ENCODE measurements at places on chromosomes 3 and 15.

DNA sequence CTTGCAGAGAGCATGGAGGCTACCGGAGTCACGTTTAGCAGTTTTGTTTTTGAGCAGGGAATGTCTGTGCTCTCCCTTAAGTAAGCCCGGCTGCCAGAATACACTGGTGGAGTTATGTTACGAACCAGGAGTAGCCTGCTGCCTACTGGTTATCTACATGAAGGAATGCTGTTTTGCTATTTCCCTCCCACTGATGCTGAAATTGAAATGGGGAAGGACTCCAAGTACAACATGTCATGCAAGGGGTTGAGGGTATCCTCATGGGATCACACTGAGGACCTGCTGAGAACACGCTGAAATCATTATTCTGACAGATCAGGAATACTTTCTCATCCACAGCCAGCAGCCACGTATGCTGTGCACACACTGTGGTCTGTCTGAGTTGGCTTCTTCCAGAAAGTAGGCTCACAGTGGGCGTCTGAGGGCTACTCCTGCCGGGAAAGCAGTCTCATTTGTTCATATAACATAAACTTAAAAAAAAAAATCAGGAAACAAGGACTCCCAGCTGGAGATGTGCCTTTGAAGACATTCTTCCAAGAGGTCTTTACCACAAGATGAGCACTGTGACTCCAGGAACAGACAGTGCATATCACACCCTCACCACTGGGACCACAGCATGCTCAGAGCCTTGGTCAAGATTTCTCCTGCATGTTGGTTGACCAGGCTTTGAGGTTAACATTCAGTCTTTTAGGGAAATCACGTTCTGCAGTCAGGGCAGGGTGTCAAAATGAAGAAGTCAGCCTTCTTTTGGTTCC, 300.4 kb upstream of the RASGRP1 start:
- no peak overlapping the region for H3K4me3 ChIP-seq
- H3K27me3 ChIP-seq = peaks cover 2% of the 10 kb centered on the region
- no peaks in the 10 kb centered on the region for H3K36me3 ChIP-seq
- no peak overlapping the region for H3K27ac ChIP-seq

DNA sequence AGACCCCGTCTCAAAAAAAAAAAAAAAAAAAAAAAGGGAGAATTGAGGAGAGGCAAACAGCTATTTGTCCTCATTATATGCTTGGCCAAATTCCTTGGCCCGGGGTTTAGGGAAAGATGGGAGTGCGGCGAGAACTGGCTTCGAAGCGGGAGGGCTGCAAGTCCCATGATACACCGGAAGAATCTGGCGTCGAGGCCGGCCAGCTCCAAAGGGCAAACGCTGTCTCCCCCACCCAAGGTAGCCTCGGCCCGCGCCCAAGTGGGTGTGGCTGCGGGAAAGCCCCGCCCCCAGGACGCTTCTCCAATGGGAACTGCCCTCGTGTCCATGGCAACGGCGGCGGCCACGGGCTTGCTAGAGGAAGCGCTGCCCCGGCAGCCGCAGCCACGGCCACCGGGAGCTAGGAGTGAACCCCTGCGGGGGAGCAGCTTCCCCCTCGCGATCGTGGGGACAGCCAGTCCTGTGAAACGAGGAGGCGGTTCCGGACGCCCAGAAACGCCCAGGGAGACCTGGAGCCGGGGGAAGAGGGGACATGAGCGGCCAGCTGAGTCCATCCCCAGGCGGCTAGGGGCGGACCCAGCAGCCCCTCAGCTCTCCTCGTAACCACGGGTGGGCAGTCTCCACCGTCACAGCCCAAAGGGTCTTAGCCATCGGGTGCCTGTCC, at the start of gene TTLL13:
TTLL13 (plus strand) TSS at position 354 of the 661 bp plus-strand sequence. CDS start 1,075 bp downstream, outside the sequence.
- peaks cover under 1% of the 10 kb centered on the region for H3K36me3 ChIP-seq
- H3K4me1 ChIP-seq = peaks cover 2% of the 10 kb centered on the region
- H3K4me3 ChIP-seq = peak within 1 kb of the TSS; percentile 60
- no peak within 1 kb of the TSS for H3K27ac ChIP-seq
- peaks cover 3% of the 10 kb centered on the region for H3K27me3 ChIP-seq

- H3K4me1 ChIP-seq = peaks cover 2% of the 10 kb centered on the region
- no peak overlapping the region for H3K27ac ChIP-seq
- peaks cover 5% of the 10 kb centered on the region for H3K27me3 ChIP-seq
- DNase-seq = no peak
- H3K36me3 ChIP-seq = no peaks in the 10 kb centered on the region
These were observed 68.0 kb upstream of the ACAN start for GRCh38 chr15:88735212-88735611.

- peak overlapping the region; percentile 54 for H3K4me3 ChIP-seq
- H3K36me3 ChIP-seq = peaks cover 14% of the 10 kb centered on the region
- H3K4me1 ChIP-seq = peaks cover 85% of the 10 kb centered on the region
- H3K27me3 ChIP-seq = peaks cover 25% of the 10 kb centered on the region
These were observed 37.5 kb downstream of the ZNF710 start for GRCh38 chr15:90038632-90039095.

DNA sequence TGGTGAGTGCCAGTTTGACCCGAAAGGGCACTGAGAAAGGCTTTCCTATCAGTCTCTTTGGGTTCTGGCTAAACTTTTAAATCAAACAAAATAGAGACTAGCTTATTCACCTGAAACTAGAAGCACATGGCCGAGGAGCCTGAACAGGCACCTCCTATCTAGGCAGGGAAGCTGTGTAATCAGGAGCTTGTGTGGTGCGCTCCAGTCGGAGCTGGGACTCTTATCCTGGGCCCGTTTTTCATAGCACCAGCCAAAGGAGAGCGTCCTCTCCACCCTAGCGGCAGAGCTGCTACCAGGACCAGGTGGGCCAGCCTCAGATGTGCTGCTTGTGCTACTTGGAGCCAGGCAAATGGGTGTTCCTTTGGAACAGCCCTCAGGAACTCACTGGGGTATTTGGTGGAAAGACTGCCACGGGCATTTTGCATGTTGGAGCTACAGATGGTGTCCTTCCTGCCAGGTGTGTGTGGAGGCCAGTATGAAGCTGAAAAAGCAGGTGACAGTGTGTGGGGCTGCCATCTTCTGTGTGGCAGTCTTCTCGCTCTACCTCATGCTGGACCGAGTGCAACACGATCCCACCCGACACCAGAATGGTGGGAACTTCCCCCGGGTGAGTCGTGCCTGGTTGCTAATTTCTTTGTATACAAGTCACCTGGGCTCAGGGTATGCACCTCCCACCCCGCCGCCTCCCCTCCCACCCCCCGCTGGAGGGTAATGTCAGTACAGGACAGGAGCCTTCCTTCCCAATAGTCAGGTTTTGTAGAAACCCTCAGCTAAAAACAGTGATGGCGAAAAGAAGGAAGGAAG, 833 bp downstream of the MAN2A2 start:
- peaks cover 5% of the 10 kb centered on the region for H3K27me3 ChIP-seq
- DNase-seq = peak; percentile 33
- peaks cover 12% of the 10 kb centered on the region for H3K4me1 ChIP-seq
- H3K4me3 ChIP-seq = peak overlapping the region; percentile 69
- H3K27ac ChIP-seq = no peak overlapping the region

DNA sequence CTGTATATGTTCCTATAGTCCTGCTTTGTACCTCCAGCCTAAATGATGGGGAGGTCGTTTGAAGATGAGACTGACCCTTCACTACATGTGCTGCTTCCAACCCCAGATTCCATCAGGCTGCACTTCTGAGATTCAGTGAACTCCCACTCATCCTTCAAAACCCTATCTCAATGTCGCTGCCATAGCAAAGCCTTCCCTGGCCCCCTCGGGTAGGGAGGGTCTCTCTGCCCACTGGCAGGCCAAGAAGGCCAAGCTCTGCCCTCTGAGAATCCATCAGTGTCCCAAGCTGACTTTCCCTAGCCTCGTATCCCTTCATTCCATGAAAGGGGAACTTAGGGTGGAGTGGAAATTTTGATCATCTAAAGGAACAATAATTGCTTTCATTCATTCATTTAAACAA, 35.4 kb downstream of the TPRA1 start:
- H3K4me3 ChIP-seq = no peak overlapping the region
- H3K27me3 ChIP-seq = peaks cover 7% of the 10 kb centered on the region
- no peak overlapping the region for H3K27ac ChIP-seq

DNA sequence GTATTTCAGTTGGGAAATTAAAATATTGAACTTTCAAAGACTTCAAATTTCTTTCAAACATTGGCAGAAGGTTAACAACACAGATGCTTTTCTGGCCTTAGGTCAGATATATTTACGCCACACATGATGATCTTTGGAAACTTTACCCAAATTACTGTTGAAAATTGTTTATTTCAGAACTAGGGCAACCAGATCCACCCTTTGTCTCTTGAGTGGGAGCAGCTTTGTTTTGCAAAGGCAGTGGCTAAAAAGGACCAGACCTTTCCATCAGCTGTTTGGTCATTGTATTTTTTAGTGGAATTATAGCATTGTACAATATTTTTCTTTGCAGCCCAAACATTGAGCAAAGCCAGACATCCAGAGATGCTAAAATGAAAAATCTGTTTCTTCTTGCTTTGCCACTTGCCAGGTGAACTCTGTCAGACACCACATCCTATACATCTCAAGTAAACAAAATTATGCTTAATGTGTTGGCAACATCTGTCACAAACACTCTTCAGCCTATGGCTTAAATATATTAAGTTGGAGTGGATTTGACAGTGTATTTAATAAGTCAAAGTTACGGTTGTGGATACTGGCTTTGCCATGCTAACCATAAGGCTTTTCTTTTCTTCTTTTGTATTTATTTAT, 651.9 kb downstream of the RBMS3 start:
- H3K4me1 ChIP-seq = no peaks in the 10 kb centered on the region
- DNase-seq = no peak
- H3K27me3 ChIP-seq = no peaks in the 10 kb centered on the region
- no peaks in the 10 kb centered on the region for H3K36me3 ChIP-seq
- H3K4me3 ChIP-seq = no peak overlapping the region

GRCh38 chr15:61050844-61051568, 178.1 kb downstream of the RORA start:
- peaks cover 14% of the 10 kb centered on the region for H3K4me1 ChIP-seq
- H3K36me3 ChIP-seq = no peaks in the 10 kb centered on the region
- H3K27me3 ChIP-seq = peaks cover 3% of the 10 kb centered on the region

DNA sequence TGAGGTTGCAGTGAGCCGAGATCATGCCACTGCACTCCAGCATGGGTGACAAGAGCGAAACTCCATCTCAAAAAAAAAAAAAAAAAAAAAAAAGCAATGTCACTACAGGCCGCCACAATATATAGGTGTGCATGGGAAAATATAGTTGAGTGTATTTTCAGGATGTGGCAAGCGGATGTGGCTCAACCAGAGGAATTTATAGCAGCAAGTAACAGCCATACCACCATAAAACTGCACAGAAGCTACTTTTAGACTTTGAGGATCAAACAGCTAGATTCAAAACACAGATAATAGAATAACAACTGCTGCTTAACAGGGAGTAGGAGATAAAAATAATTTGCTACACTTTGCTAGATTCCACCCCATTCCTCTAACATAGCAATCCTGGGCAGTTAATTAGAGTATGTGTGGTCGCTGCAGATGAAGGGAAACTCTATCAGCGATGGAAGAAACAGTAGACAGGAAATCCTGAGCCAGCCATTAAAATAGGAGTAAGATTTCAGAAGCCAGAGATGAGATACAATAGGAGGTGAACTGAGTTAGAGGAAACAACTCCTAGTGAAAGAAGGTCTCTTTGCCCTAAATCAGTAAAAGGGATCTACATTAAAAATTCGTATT, 318.7 kb upstream of the STT3B start:
- H3K27ac ChIP-seq = peak overlapping the region; percentile 32
- no peak for DNase-seq
- no peak overlapping the region for H3K4me3 ChIP-seq
- no peaks in the 10 kb centered on the region for H3K36me3 ChIP-seq
- peaks cover 8% of the 10 kb centered on the region for H3K4me1 ChIP-seq
- H3K27me3 ChIP-seq = peaks cover 1% of the 10 kb centered on the region

DNA sequence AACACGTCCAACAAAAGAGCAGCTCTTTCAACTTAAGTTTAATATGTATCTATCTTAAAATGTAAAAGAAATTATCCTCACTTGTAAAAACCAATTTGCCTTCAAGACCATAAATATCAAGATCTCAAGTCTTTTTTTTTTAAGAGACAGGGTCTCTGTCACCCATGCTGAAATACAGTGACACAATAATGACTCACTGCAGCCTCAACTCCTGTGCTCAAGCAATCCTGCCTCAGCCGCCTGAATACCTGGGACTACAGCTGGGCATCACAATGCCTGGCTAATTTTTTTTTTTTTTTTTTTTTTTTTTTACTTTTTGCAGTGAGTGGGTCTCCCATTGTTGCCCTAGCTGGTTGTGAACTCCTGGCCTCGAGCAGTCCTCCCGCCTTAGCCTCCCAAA, 26.0 kb downstream of the ACAP2 start:
- no peaks in the 10 kb centered on the region for H3K27me3 ChIP-seq
- H3K4me3 ChIP-seq = no peak overlapping the region
- no peak for DNase-seq
- no peak overlapping the region for H3K27ac ChIP-seq
- peaks cover 3% of the 10 kb centered on the region for H3K36me3 ChIP-seq

DNA sequence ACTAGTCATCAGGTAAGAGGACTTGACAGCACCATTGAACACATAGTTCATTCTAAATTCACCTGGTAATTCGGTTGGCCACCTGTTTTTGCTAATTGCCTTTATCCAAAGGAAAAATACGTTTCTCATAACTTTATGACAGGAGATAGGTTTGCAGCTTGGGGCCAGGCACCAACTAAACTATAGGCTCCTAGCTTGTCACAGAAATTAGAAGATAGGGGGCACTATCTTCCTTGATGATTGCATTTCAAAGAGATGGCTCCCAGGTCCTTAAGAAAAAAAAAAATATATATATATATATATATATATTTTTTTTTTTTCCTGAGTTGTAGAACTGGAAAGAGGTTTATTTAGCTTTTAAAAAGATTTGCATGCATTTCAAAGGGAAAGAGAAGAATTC, 563.6 kb downstream of the NAALADL2 start:
- no peak overlapping the region for H3K4me3 ChIP-seq
- H3K27me3 ChIP-seq = no peaks in the 10 kb centered on the region
- no peak overlapping the region for H3K27ac ChIP-seq
- DNase-seq = no peak
- H3K36me3 ChIP-seq = no peaks in the 10 kb centered on the region
- H3K4me1 ChIP-seq = peaks cover 2% of the 10 kb centered on the region

DNA sequence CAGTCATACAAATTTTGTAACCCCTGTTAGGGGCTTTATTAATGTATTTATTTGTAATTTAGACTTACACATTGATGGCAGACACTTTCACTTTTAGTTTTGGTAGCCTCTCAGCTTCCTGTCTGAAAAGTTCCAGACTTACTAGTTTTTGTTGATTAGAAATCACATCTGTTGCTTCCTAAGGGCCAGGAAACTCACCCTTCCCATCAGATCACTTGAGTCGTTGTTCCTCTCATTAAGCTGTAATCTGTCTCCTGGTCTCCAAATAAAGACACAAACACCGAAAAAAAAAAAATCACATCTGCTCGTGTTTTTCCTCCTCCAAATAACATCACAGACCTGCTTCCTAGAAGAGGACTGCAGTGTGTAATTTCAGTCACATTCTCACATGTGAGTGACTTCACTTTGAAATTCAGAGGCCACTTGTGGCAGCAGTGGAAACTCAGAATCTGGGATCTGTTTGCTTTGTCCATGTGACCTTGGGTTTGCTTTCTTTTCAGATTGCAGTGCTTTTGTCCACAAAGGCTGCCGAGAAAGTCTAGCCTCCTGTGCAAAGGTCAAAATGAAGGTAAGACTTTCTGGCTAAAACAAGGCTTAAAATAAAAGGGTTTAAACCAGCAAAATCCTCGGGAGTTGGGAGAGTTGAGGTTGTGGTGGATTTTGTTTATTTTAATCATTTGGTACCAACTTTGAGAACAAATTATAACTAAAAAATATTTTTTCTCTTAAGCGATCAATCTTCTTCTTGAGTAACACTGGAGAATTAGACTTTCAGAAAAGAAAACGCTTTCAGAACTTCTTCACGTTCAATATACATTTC, 87.0 kb downstream of the KLHL25 start:
- H3K36me3 ChIP-seq = peaks cover 35% of the 10 kb centered on the region
- peaks cover 3% of the 10 kb centered on the region for H3K27me3 ChIP-seq
- no peak for DNase-seq
- peak overlapping the region; percentile 89 for H3K27ac ChIP-seq
- peaks cover 51% of the 10 kb centered on the region for H3K4me1 ChIP-seq
